T-helper 17 cell (primary cell): ENCODE measurements at places on chromosomes 2 and 18.

DNA sequence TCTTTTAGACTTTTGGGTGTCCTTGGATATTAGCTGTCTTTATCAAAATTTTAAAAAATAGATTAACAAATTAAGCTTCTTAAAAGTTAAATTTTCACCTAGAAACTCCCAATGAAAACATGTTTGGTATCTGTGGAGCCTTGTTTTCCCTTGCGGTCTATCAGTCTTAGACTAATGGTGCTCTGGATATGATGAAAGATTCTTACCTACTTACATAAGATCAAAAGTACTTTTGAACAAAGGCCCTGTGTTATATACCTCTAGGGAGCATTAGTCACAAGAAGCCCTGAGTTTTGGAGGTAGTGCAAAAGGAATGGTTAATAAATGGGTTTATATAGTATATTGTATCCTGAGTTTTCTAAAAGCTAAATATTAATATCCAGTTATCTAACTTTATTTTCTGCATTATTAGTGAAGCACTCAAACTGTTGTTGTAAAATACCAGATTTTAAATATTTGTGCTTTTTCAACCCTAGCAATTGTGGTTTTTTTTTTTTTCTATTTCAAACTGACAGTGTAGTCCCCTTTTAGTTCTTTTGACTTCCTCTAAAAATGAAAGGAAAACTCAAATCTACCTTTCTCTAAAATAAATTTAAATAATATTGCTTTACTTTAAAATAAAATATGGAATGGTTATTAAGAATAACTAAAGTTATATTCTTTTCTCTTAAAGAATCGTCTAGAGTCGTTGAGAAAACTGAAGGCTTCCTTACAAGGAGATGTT lies 18.1 kb downstream of the NDC80 start:
- DNase-seq = no peak

GRCh38 chr18:53541924-53542323 lies 682.5 kb downstream of the MBD2 start:
- no peak for DNase-seq

- no peak for DNase-seq
These were observed 190.1 kb downstream of the NDUFA10 start for GRCh38 chr2:239835056-239835455.

DNA sequence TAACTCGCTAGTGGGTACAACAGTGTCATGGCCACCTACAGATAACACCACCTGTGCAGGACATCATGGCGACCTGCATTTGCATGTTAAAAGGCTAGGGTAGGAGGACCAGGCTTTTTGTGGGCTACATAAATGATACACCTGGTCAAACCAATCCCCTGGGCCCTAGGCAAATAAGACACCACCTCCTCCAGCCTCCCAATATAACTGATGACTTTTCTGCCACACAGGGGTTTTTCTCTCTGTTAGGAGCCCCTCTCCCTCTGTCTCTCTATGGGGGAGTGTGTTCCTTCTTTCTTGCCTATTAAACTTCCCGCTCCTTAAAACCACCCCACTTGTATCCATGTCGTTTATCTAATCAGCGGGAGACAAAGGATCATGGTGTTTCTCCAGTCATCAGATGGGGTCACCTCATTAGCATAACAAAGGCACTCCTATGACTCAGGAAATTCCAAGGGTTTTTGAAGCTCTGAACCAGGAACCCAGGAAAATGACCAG lies 10.8 kb upstream of the BUB1 start:
- no peak for DNase-seq

GRCh38 chr2:140504601-140505000 lies 1626.2 kb downstream of the LRP1B start:
- DNase-seq = no peak

DNA sequence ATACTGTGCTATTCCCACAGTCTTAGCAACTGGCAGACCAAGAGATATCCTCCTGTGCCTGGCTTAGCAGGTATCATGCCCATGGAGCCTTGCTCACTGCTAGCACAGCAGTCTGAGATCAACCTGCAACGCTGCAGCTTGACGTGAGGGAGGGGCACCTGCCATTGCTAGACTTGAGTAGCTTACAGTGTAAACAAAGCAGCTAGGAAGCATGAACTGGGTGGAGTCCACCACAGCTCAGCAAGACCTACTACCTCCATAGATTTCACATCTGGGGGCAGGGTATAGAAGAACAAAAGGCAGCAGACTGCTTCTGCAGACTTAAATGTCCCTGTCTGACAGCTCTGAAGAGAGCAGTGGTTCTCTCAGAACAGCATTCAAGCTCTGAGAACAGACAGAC lies 74.8 kb downstream of the AKAIN1 start:
- DNase-seq = no peak

DNA sequence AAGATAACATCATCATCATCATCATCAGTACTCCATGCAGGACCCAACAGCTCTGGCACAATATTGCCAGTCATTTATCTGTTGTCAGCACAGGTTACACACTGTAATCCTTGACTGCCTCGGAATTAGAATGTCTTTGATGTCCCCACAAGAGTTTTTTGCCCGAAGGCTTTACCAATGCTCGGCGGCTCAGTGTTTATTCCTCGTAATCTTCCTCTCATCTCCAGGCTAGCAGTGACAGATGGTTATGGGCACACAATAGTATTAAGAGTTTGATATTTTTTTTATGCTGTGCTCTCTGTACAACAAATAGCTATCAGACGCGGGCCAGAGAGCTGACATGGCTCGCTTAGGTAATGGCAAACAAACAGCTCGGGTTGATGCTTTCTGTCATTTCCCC lies 515.2 kb downstream of the ZEB2 start:
- no peak for DNase-seq

DNA sequence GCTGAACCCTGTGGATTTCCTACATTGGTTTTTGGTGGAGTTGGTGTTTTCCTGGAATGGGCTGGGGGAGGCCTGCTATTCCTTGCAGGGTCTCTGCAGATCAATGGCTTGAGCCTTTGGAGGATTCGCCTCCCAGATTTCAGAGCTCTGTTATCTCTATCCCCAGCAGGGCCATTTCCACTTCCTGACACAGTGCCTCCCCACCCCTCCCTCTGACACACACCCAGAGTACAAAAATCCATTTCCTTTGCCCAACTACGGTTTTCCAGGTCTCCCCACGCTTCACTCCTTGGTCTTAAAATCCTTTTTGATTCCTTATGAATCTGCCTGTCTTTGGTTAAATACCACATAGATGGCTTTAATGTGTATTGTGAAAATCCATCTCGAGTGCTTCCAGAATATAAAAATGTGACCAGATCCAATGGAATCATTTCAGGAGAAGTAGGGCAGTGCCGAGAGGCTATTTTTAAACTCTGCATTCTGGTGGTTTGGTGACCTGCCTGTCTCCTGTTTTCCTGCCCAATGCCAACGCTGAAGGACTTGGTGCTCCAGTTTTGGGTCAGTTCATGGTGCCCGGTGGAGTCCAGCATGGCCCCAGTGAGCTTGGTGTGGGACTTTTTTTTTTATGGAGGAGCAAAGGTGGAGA lies 60.9 kb downstream of the ARL4C start:
- no peak for DNase-seq

- no peak for DNase-seq
These were observed 100.6 kb upstream of the ST3GAL5 start for GRCh38 chr2:85989288-85989865.

- no peak for DNase-seq
These were observed 17.2 kb upstream of the KLF7 start for GRCh38 chr2:207182911-207183310.

DNA sequence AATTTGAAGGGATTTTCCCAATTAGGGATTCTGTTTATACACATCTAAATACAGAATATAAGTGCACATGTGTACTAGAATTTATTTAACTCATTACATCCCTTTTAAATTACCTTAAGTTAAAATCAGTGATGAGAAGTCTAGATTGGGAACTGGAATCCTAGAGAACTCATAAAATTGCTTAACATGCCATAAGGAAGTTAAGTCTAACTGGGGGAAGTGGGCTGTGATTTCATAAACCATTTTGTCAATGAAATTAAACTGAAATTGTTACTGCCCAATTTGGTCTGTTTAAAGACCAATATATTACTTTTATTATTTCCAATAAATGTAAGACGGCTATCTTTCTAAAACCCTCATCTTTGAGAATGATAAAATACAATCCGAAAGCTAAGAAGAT lies 72.3 kb upstream of the CD226 start:
- DNase-seq = no peak

DNA sequence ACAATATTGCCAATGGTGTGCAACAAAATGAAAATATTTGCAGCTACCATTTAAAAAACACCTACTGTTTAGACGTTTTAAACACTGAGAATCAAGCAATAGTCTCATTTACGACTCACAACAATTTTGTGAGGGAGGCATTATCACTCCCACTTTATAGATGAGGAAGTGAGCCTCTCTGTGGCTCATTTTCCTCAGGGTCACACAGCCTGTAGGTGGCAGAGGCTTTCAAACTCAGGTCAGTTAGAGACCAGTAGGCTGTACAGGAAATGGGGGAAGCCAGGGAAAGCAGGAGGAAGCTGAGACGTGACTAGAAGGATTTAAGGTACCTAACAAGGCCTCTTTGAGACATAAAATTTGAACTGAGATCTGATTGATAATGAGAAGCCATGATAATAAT lies 95.0 kb upstream of the ZNF521 start:
- no peak for DNase-seq

DNA sequence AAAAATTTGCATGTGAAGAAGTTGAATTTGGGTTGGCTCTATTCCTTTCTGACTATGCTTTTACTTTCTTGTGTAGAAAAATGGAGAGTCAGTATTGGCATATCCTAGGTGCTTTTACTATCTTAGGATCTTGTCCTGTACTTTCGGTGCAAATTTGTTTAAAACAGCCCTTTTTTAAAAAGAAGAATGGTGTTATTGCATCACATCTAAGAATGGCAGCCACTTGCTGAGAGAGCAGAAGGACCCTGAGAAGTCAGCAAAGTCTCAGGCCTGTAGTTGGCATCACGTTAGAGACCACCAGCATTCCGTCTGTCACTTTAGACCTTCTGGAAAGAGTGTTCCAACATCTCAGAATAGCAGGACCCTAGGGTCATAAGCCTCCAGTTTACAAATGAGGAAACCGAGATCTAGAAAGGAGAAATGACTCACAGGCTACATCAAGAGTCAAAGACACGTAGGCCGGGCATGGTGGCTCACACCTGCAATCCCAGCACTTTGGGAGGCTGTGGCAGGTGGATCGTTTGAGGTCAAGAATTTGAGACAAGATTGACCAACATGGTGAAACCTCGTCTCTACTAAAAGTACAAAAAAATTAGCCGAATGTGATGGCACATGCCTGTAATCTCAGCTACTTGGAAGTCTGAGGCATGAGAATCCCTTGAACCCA lies 42.5 kb downstream of the SPATS2L start:
- no peak for DNase-seq

DNA sequence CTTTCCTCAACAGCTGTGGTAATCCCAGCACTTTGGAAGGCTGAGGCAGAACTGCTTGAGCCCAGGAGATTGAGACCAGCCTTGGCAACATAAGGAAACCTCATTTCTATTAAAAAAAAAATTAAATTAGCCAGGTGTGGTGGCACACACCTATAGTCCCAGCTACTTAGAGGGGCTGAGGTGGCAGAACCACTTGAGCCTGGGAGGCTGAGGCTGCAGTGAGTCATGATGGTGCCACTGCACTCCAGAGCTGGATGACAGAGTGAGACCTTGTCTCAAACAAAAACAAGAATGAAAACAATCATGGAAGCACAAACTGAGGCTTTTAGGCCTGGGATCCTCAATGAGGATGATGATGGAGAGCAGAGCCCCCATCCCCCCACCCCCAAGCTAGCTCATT lies 19.8 kb downstream of the GAREM1 start:
- no peak for DNase-seq

- no peak for DNase-seq
These were observed 65.9 kb upstream of the CAVIN2 start for GRCh38 chr2:191912764-191913163.

DNA sequence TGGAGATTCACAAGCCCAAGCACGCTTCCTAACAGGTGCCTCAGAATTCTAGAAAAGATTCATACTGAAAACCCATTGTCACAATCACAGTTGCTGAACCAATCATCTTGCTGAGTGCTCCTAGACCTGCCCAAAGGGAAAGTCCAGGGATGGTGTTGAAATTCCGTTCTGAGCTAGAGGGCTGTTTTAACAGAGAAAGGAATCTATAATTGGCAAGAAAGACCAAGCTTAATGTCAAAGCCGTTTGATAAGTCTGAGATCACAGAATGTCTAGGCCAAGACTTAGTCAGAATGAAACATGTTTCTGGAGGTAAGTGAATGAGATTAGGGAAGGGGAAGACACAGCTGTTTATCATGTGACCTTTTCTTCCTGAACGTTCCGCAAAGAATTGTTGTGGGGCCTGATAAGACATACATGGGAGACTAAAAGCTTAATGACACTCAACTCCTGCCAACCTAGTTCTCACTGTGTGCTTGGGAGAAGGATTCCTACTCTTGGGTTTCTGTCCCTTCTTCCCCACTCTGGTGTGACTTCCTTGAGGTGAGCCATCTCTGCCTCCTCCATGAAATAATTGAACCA lies 27.5 kb downstream of the PMAIP1 start:
- DNase-seq = no peak

DNA sequence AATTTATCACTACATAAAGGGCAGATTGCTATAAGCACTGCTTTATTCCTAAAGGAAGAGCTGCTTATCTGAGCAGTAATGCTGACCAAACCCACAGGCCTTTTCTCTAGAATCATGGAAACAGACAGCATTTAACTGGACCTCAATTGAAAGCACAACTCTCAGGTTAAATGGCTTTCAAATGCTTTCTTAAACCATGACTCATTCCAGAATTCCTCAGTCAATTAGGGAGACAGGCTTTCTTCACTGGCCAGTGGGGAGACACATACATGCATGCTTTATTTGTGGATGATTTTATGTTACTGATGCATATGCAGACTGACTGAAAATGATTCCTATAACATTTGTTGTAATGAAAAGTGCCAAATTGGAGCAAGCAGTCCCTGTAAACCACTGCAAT lies 114.6 kb downstream of the ACVR1 start:
- DNase-seq = no peak

DNA sequence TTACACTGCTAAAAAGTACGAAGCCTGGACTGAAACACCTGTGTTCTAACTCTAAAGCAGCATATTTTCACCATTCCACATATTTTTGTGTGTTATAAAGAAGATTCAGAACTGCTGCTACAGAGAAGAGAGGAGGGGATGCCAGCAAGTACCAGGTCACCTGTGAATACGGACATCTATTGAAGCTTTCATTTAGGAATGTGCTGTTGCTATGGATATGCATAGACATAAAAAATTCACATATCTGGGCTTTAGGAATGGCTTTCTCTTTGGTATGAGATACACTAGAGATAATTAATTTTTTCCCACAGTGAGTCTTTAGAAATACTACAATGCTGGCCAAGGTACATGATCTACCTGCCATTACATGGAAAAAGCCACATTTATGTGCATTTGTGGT lies 238.5 kb downstream of the WDR7 start:
- DNase-seq = no peak

DNA sequence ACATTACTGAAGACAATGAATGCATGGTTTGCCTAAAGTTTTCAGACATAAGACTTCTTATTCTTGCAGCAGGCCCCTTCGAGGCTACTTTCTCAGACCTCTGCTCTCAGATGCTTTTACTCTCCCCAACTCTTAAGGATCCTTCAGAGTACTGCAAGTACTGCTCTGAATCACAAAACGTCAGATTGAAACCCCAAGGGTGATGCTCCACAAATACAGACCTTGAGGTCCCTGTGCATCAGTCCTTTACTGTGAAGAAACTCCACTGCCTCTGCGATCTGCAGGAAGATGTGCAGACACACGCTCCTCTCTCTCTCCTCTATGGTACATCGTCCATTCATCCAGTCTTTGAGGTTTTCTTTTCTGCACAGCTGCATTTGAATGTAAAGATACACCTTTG lies 52.8 kb downstream of the EIF2AK3 start:
- no peak for DNase-seq

- DNase-seq = no peak
These were observed 15.1 kb downstream of the ASB18 start for GRCh38 chr2:236249066-236249465.
